Tibial artery (tissue), 4 donors: ENCODE measurements at places on chromosomes 5 and 9.
A peak's percentile ranks its signal among the peaks of the same experiment; 100 is the strongest.

GRCh38 chr9:116064970-116065369 is 88.6 kb upstream of the PAPPA start:
- no peak for DNase-seq

GRCh38 chr5:160272264-160272663 is 40.1 kb downstream of the CCNJL start:
- DNase-seq = no peak

DNA sequence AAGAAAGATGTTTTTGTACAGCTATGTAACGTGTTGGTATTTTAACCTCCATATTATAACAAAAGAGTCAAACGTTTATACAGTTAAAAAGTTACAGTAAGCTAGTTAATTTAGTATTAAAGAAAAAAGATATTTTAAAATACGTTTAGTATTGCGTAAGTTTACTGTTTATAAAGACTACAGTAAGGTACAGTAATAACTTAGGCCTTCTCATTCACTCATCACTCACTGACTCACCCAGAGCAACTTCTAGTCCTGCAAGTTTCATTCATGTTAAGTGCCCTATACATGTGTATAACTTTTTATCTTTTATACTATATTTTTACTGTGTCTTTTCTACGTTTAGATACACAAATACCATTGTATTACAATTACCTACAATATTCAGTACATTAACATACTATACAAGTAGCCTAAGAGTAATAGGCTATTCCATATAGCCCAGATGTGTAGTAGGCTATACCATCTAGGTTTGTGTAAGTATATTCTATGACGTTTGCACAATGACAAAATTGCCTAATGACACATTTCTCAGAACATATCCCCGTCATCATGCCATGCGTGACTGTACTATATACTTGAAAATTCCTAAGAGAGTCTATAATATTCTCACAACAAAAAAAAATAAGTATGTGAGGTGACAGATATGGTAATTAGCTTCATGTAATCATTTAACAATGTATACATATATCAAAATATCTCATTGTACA is 33.8 kb downstream of the ERP44 start:
- DNase-seq = no peak

DNA sequence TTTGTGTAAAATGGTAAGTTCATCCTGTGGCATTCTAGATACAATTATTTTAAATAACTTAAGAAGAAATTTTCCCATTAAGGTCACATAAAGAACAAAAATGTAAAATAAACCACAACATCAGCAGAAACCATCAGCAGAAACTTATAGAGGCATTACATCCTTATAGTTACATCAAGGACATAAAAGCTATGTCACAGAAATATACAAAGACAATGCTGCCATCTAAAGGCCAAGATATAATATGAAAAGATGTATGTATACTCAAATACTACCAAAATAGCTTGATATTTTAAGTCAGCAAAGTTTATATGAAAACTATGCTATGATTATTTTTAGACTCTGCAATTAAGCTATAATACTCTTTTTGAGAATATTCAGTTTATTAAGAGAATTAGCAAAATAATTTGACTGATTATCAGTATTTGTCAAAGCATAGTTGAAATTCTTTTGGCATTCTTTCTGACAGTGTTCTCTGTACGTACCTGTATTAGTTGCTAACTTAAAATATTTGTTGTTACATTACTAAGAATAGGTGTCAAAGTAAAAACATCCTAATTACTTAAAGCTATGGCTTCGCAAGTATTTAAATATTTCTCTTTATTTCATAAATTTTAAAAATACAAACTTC is 36.2 kb downstream of the FBXL17 start:
- DNase-seq = no peak

DNA sequence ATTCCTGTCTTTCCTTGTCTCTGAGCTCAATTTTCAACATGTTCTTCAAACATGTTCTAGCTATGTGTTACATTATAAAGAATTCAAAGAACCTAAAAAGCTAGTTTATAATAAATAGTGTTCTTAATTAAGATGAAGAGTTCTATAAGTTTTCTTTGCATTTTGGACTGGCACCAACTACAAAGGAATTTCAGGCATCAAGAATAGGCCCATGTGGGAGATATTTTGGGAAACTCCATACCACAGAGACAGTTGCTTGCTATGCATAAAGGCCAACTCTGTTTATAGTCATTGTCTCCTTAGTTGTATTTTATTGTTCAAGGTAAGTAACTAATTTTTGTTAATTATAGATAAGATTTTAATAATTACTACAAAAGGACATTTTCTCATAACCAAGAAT is 4.5 kb downstream of the SLF1 start:
- no peak for DNase-seq

GRCh38 chr5:156623381-156624040 is 226.6 kb upstream of the PPP1R2B start:
- no peak for DNase-seq

- no peak for DNase-seq
Measured at GRCh38 chr5:79171635-79172245, 60.1 kb downstream of the BHMT start.

DNA sequence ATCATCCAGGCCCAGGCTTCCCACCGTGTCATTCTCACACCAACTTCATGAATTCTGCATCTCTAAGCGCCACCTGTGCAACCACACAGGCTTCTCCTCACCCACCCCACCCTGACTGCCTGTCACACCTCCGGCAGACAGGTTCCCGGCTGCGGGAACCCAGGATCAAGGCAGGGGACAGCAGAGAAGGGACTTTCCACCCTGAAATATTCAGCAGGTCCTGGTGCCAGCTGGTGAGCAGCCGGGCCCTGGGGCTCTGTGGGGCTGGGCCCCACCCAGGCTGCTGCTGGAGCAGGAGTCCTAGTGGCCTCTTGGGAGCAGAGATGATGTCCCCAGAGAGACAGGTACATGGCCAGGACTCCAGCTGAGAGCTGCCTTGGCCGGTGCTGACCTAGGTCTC is 12.7 kb downstream of the ANXA6 start:
- no peak for DNase-seq

- no peak for DNase-seq
Measured at GRCh38 chr9:123922911-123923310, 7.0 kb downstream of the DENND1A start.

DNA sequence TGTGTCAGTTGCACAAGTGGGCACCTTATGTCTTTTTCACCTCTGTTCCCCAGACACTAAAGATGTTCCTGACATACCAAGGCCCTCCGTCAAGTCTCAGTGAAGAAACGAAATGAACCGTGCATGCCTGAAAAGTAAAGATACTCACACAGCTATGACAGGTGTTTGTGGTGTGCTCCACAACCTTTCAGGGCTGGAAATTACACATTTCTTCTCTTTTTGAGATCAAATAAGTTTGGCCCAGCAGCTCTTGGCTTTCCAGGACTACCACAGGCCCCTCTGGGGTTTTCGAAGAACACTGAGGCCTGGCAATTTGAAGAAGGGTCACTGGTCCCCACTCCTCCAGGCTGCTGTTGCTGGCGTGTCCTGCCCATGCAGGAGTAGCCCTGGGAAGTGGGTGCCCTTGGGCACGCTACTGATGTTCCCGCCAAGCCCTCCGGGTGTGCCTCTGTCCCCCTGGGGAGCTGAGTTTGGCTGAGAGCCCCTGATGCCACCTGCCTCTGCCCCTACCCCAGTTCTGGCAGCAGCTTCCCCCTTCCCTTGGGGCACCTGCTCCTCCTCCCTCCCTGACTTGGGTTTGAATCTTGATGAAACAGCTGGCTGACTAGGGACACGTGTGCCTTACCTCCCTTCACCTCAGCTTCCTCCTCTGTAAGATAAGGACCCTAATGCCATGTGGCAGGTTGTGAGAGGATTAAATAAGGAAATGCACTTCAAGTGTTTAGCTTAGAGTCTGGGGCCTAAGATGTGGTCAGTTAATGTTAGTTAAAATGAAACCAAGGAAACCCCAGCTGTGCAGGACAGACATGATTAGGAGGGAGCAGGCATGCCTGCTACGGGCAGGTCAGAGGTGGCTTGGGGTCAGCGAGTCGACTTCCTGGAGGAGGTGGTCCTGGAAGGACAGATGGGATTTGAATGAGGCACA is 49.1 kb upstream of the GADD45G start:
- no peak for DNase-seq

DNA sequence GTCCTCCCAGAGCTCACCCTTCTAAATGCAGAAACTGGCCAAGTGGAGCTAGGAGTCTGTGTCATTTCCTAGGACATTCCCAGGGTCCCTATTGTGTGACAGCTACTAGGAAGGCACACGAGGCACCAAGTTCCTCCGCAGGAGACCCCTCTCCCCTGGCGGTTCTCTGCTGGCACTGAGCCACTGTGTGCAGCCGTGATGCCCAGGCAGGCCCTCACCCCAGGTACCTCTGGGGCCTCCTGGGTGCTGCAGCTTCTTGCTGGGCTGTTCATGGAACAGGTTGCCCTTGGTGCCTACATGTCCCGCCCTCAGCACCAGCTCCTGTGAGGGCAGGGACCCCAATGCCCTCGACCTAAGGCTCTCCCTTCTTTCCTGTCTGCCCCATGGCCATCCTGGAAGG is 23.1 kb downstream of the MED10 start:
- peak; percentile 54 for DNase-seq

GRCh38 chr9:133371261-133371711 is 4.6 kb downstream of the SURF4 start:
- no peak for DNase-seq

GRCh38 chr5:88944751-88945531 is 62.0 kb upstream of the MEF2C start:
- DNase-seq = no peak

DNA sequence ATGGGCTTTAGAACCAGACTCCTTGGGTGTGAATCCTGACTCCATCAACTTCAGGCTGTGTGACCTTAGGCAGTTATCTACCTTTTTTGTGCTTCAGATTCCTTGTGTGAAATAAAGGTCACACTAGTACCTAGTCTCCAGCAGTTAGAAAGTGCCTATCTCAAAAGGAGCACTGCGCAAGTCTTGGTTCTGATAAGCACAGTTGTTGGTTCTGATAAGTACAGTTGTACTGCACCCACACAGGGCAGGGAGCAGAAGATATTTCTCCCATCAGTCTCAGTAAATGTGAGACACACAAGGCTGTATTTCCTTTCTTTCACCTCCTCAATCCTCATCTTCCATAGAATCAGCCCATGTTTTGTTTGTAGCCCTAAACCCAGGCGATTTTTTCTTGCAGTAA is 116.6 kb upstream of the DPYSL3 start:
- DNase-seq = no peak

GRCh38 chr5:132024117-132024435 is 12.6 kb upstream of the ACSL6 start:
- DNase-seq = no peak

- no peak for DNase-seq
Measured at GRCh38 chr9:108676355-108676754, 179.4 kb downstream of the ACTL7B start.

DNA sequence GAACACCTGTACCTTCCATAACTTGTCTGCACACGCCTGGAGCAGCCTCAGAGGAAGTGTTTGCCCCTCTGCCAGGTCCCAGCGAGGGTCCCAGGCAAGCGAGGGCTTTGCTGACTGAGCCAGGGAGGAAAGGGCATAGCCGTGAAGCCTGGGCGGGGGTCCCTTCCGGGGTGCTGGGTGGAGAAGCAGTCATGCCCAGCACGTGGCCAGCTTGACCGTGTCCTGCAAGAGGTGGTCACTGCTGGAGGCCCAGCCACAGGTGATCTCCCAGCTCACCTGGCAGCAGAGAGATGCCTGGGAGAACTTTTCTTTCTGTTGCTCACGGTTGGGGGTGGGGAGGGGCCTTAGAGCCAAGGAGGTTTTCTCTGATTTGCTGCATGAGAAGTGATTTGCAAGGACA is 195.3 kb downstream of the CACNA1B start:
- DNase-seq = peak; percentile 56

DNA sequence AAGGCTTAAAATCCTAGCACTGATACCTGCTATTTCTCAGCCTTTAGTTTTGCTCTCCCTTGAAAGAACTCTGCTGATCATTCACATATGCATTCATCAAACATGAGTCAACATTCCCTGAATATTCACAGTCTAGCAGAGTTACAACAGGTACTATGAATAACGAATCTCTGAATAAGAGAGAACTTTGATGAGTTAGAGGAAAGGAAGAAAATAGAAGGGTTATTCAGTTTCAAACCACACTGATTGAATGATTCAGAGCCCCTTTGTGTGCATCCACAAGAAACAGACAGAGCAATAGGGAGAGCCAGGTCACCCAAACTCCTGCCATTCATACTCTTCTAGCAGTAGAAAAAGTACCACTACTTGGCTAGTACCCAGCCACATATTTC is 36.0 kb downstream of the FOXD1 start:
- DNase-seq = no peak

GRCh38 chr9:5866685-5867084 is 24.0 kb upstream of the MLANA start:
- DNase-seq = no peak

- no peak for DNase-seq
Measured at GRCh38 chr5:38743562-38743961, 102.2 kb upstream of the OSMR start.

GRCh38 chr5:140664359-140665119 is at the start of gene WDR55:
Gene WDR55 (plus strand): TSS chr5:140664904. CDS start chr5:140664913, 9 bp downstream.
- DNase-seq = peak; percentile 98

DNA sequence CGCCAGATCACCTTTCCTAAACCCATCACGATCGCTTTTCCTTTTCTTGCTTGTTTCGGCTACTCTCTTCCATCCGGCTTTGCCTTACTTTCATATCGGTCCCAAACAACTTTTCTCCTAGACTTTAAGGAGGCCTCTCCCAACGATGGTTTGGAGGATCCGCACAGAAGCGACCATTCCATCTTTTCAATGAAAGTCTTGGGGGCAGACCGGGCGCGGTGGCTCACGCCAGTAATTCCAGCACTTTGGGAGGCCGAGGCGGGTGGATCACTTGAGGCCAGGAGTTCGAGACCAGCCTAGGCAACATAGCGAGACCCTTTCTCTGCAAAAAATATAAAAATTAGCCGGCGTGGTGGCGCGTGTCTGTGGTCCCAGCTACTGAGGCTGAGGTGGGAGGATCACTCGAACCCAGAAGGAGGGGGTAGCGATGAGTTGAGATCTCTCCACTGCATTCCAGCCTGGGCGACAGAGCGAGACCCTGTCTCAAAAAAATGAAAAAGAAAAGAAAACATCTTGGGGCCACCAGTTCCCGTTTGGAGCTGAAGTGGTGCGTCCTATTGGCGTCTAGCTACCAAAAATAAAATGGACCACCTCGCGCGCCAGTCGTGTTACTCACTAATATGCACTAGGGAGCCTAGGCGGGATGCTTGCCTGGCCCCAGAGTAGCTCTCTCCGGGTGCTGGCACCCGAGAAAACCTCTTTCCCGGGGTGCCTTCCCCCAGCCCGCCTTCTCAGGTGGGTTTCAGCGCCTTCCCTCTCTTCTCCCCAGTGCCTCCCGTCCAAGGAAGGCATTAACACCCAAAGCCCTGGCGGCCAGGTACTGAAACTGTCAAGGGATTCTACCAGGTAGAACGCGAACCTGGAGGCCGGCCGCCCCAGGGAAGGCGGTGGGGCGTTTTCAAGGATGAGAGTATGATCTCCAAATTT is 800 bp upstream of the AP3B1 start:
- DNase-seq = peak; percentile 26
